ENCODE measurements at places on chromosomes 5 and 9.

DNA sequence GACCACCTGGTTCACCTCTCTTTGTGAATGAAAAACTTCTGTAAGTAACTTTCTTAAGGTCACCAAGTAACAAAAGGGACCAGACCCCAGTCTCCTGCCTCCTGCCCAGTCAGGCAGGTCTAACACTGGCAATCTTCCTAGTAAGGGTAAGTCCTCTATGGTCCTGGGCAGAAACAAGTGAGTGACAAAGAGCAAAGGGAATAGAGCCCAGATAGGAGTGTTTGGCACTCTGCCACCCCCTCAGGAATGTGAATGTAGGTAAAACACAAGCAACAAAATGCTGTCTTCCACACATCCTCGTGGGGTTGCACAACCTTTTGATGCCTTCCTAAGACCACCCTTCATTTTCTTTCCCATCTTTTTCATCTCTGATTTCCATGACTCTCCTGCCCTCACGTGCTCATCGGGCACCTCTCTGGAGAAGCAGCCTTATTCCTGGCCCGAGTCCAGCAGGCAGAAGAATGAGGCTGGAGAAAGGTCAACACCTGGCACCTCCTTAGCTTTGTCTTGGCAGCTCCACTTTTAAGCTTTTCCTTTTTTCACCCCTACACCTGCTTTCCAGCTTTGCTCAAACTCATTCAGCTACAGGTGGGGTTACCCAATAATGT lies 90.2 kb upstream of the LHFPL2 start:
- DNase-seq = no peak

- no peak for DNase-seq
Observed at GRCh38 chr5:112732131-112732530, 5.6 kb upstream of the APC start.

DNA sequence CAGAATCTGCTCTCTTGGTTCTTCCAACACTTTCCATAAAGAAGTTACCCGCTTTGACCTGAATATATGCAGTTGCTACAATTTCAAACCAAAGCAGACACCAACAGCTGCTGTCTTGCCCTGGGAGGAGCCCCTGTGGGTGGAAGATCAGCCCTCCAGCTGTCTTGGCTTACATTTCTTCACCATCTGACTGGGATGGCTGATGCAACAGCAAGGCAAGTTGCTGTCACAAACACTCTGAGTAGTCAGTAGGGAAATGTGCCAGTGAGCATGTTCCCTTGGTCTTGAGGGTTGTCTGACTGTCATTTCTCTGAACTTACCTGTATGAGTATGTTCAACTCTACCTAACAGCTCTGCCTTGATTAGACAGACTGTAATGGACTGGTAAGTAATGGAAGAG lies 152.9 kb downstream of the SGCD start:
- peak; percentile 83 for DNase-seq

GRCh38 chr5:130549884-130550561 lies 615.0 kb downstream of the HINT1 start:
- DNase-seq = no peak

DNA sequence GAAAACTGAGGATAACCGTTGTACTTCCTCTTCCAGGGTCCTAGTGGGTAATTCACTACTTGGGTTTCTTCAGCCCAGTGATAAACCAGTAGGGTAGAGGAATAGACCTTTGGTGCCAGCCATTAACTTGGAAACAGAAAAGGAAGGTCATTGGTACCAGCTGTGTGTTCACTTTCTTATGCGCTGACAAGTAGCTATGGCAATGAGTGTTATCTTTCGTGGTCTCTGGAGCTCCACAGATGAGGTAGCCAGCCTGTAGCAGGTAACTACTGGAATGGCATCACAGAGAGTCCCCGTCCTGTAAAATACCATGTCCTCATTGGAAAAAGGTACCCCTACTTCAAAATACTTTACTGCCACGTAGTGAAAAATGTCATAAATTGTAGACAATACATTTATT lies 2.3 kb downstream of the UHRF2 start:
- DNase-seq = no peak

GRCh38 chr5:151029179-151030055 lies 9.0 kb downstream of the GPX3 start:
- DNase-seq = no peak

DNA sequence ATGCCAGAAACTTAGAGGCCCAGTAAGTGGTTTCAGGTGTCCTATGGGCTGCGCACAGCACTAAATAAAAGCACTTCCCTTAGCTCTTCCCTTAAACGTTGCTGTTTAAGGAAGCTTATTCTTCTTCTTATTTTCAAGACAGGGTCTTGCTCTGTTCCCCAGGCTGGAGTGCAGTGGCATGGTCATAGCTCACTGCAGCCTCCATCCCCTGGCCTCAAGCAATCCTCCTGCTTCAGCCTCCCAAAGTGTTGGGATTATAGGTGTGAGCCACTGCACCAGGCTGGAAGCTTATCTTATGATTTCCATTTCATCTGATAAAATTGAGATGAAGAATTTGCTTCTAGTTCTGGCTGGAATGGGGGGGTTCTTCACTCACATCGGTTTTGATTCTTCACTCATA lies 15.6 kb upstream of the TJP2 start:
- no peak for DNase-seq

DNA sequence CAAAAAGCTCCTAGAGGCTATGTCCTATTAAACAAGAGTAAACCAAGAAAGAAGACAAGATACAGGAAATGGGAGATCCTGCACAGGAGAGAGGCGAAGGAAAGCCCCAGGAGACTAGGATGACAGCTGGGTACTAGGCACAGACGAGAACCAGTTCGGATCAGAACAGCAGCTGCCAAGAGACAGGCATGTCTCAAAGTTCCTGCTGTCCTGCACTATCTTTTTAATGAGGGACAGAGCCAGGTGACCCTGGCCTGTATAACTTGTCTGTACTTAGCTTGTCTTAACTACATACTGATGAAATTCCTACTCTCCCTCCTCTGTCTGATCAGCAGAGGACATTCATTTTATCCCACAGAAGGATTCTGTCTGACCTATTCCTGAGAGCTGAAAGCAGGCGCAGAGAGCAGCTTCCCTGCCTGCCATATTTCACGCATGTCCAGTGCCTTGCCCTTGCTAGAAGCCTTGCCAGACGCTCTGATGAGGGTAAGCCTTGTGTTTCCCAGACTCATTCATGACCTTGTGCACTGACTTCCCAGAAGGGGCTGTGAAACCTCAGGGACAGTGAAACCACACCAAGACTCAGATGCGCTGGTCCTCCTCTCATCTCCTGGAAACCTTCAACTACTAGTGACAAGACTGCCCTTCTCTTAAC lies 24.7 kb downstream of the TSC1 start:
- no peak for DNase-seq

DNA sequence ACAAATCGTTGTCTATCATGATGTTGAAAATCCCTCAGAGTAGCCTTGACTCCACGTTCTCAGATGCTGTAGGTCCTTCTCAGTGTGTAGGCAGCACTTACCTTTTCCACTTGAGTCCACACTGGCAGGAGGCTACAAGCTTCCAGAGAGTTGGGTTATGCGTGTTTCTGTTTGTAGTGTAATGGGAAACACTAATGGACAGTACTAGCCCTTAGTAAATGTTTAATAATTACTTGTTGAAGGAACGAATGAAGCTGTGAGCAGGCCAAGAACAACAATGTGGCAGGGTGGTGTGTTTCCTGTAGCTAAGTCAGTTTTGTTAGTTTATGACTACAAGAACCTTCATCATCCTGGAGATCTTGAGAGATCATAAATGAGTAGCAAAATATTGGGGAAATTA lies 83.5 kb downstream of the ARHGAP26 start:
- DNase-seq = no peak

DNA sequence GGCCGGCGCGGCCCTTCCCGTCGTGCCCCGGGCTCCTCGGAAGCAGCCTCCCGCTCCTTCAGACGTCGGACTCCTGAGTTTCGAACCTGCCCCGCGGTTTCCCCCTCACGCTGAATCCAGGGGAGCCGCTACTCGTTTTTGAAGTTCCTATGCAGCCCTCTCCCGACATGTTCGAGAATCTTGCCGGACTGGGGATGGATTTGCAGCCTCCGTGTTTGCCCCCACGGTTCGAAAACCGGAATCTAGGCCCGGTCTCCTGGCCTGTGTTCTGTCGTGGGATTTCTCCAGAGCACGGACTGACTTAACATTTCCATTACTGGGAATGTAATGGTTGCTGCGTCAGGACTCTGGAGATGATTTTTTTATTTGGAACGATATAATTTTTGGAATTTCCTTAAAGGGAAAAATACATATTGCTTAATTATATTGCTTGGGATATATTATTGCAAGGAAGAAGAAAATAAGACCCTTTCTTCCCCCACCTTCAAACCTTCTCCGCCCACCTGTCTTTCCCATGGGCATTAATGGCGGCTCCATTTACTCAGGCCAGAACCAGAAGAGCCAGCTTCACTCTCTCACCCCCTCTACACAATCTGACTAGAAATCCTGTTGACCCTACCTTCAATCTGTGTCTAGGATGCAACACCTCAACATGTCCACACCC lies 8.5 kb upstream of the MGAT1 start:
- DNase-seq = peak; percentile 65

- no peak for DNase-seq
Observed at GRCh38 chr5:174504266-174504726, 220.1 kb upstream of the MSX2 start.

DNA sequence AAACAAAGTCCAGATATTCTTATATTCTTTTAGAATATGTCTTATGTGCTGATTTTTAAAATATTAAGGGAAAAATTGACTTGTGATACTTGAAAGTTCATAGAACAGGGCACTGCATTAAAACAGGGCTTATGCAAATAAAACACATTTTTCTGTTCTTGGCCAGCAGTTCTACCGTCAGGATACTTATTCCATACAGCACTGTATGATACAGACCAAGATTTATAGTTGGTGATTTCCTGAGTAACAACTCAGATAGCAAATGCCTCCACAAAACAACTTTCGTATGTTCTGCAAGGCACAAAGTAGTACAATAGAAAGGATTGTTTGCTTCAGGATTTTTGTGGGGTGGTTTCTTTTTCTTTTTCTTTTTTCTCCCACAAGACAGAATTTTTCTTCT lies 70.0 kb downstream of the F2RL2 start:
- no peak for DNase-seq

- DNase-seq = no peak
Observed at GRCh38 chr5:133035224-133035623, 8.9 kb upstream of the ZCCHC10 start.

DNA sequence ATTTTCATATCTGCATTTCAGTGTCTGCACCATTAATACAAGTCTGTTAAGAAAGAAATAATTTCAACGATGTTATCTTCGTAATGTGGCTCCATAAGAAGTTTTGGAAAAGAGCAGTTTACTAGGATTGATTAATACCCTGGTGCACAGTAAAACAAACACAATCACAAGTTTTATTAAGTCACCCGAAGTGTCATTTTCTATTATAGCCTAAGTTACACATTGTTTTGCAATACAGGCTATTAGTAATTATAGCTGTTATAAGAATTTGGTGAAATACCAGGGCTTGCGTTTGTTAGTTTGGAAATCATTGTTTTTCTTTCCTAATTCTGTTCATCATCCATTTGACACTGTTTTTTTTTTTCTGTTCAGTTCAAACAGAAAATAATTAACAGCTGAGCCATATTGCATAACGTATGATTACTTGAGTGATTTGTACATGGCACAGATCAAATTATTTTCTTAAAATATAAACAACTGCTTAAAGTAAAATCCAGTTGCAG lies 30.6 kb downstream of the LVRN start:
- no peak for DNase-seq

DNA sequence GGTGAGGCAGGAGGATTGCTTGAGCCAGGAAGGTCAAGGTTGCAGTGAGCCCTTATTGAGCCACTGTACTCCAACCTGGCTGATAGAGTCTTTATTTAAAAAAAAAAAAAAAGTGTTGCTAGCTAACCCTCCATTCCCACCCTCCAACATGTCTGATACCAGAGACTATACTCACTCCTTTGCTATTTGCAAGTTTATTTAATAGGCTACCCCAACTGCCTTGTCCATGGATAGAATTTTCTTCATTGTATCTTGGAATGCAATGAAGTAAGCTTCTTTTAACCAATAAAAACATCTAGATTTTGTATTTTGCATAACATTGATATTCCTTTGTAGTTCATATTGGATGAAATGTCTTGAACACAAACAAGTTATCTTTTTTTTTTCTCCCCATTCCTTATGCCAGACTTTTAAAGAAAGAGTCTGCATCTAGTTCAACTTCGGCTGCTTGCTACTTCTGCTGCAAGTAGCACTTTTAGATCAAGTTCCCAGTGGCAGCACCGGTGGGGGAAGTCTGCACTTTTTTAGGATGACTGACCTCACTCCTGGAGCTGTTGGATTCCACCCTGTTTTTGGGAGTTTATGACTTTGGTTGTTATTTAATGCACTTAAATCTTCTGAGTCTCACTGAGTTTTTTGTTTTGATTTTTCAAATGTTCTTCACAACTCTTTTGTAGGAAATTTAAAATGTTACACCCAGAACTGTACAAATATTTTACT lies 112.5 kb downstream of the UHRF2 start:
- peak; percentile 25 for DNase-seq

DNA sequence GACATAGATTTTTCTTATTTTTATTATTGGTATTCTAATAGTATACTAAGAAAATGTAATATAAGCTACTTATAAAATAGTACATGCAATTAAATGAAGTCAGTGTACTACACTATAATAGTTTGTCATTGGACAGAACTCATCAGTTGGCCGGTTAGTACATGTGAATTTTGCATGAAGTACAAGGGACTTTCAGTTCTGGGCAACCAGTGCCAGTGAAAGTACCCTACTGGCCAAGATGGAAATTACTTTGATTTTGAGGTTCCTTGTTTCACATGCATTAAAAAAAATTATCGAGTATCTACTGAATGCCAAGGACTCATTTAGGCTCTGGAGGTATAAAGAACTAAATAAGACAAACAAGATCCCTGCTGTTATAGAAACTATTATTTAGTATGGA lies 213.4 kb upstream of the ELL2 start:
- no peak for DNase-seq

GRCh38 chr5:109258755-109259154 lies 151.0 kb downstream of the PJA2 start:
- DNase-seq = no peak

Data from AG20443 (cell line).